Activated CD4-positive, alpha-beta T cell treated with anti-CD3 and anti-CD28 coated beads, Interleukin-2, amount 50 U/mL, for 24 hours (primary cell): ENCODE measurements at places on chromosomes 11 and 22.

- DNase-seq = no peak
Measured at GRCh38 chr11:43934601-43935423, 7.6 kb upstream of the C11orf96 start.

DNA sequence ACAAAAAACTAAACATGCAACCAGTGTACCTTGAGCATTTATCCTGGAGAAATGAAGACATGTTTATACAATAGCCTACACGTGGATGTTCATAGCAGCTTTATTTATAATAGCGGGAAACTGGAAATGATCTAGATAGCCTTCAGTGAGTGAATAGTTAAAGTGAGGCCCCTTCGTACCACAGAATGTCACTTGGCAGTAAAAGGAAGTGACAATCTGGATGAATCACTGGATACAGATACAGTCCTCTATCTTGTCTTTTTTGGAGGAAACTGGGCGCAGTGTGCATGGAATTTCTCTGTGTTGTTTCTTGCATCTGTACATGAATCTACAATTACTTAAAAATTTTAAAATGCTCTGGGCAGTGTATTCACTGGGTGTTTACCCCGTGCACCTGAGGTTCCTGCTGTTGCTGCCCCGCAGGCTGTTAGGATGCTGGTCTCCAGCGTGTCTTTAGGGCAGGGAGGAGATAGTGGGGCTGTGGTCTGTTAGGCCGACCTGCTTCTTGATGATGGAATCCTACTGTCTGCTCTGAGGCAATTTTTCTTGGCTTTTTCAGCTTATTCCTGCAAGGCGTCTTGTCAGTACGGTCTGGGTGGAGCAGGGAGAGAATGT is 23.2 kb downstream of the DERL3 start:
- no peak for DNase-seq

GRCh38 chr11:102685754-102686153 is 19.8 kb downstream of the MMP27 start:
- DNase-seq = no peak

- DNase-seq = no peak
Measured at GRCh38 chr11:36558571-36559413, 9.0 kb upstream of the RAG1 start.

- no peak for DNase-seq
Measured at GRCh38 chr22:42281706-42282251, 11.3 kb upstream of the TCF20 start.

GRCh38 chr22:31291481-31292235 is 630 bp downstream of the PIK3IP1 start:
- no peak for DNase-seq

GRCh38 chr11:95567685-95568084 is 221.9 kb downstream of the FAM76B start:
- DNase-seq = no peak

DNA sequence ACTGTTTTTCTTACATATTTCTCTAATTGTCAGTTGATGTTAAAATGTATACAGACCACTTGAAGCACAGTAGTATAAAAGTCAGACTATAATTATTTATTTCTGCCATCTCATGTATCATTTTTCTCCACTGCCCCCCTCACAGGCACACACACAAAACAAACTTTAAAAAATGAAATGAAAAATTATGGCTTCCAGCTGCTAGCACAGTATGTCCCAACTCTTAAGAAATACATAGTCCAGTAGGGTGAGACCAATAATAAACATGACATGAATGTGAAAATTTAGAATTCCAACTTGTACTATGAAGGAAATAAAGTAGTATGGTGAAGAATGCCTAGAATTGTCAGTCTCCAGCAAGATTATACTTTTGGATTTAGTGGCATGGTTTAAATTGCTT is 1247.9 kb downstream of the JRKL start:
- DNase-seq = no peak

GRCh38 chr22:30121960-30122359 is 41.7 kb downstream of the HORMAD2 start:
- DNase-seq = no peak

DNA sequence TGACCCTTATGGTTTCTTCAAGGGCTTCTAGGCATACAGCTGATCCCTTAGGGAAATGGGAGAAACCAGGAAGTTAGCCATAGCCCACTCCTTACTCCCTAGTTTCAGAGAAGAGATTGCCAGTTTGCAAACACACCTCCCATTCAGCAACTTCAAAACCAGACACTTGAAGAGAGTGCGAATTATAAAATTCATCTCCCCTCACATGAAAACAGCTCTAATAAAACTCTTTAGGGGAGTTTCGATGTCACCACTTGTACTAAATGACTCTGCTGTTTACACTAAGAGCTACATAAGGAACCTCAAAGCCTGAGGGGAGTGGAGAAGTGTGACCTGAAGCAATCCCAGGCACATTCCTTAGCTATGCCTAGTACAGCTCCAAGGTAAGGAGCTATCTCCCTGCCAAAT is 8.3 kb downstream of the LGR4 start:
- no peak for DNase-seq

DNA sequence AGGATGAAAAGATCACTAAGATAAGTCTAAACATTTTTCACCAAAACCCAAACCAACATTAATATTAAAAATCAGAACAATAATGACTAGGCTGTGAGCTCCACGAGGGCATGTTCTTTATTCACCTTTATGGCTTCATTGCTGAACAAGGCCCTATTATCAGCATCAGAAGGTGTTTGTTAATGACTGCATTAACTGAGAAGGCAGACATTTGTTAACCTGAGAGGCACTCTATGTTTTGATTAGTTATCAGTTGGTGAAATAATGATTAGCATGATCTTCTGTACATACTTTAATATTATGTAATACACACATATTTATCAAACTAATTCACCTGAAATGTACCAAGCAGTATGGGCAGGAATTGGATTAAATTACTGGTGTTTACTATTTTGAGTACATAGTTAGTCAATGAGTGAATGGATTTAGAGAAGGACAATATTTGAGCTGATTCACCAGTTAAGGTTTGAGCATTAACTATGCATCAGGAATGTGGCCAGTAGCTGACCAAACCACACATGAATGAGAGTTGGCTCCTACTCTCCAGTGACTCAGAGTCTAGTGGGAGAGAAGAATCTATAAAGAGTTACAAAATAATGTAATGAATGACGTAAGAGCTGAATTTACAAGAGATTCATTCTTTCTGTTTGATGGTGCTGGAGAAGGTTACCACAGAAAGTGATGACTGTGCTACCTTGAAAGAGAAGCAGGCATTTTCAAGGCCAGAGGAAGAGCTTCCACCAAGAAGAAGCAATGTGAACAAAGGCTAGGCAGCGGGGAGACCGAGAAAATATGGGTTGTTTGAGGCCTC is 6.7 kb downstream of the IL18 start:
- no peak for DNase-seq

DNA sequence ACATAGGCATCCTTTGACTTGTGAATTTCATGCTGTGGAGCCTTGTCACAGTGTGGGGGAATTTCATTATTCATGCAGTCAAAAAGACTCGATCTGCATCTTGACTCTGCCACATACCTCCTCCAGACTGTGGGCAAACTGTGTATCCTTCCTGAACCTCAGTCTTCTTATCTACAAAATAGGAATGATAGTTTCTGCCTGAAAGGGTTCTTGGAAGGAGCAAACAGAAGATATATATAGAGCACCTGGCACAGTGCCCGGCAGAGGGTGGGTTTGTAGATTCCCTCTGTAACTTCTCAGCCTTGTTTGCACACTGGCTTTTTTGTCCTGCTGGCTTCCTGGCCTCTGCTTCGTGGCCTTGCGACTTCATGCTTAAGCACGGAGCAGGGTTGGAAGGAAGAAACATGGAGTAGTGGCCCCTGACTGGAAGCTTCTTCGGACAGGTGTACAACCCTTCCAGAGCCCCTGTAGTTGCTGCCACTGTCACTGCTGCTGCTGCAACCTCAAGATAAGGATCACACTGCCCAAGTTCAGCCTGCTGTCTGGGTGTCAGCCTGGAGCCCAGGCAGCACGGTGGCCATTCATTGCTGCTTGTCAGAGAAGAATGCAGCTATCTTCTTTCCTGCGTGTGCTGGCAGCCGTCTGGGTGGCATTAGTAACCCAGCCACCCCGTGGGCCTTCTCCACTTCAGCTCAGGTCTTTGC is 106.4 kb downstream of the MICAL2 start:
- no peak for DNase-seq
